ENCODE measurements at places on chromosomes 7 and 10. TPM values are rescaled to one million over a fixed set of nuclear protein-coding genes. Genes with fewer than 3 reads are reported as not detected.

The EN2 gene
- total RNA-seq = 0.19 TPM

The OR13A1 gene
- total RNA-seq = not detected

The SLC29A4 gene
- 0.90 TPM for total RNA-seq

The OR2A1 gene
- total RNA-seq = not detected
